Activated T-helper 1 cell treated with anti-CD3 and anti-CD28 coated beads, Interleukin-2, amount 50 U/mL, for 16 hours (primary cell): ENCODE measurements at places on chromosomes 2 and 18.

DNA sequence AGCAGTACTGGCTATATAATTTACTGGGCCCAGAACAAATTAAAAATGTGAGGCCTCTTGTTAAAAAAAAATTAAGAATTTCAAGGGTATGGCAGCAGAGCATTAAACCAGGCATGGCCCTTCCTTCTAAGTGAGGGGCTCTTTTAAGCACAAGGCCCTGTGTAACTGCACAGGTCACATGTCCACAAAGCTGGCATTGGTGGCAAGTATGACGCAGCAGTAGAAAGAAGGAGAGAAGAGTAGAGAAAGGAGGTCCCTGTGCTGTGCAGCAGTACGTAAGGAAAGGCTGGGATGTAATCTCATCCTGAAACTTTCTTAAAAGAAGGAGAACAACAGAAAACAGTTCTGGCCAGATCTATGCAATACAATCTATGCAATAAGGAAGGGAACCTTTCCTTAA lies 51.2 kb downstream of the MBD2 start:
- DNase-seq: no peak

GRCh38 chr2:53753041-53753440 lies 14.6 kb upstream of the CHAC2 start:
- no peak for DNase-seq

DNA sequence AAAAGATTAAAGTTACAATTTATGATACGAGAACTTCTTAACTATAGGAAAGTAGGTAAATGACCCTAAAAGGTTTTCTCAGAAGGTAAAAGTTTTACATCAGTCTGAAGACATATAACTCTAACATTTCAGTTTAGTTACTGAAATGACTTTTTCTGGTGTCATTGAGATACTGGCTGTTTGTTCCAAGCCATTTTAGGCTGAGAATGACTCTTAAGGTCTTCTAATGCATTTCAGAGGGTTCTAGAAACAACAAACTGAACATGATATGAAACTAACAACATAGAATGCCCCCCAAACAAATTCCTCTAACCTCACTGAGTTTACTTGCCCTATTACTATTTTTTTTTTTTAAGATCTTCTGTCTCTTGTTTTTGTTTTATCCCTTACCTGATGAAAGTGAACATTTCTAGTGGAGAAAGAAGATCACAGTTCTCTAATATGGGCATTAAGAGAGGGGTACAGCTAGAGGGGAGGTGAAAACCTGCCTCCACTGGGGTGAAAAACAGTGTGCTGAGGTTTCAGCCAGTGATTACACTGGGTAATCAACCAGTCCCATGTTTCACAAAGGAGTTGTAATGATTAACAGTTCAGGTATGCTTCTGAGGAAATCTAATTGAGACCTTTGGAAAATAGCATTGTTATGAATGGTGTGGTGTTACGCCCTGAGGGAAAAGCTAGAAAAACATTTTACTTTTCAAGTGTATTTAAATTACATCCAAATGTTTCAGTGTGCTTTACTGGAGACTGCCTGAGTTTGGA lies 11.2 kb downstream of the NABP1 start:
- DNase-seq: no peak

DNA sequence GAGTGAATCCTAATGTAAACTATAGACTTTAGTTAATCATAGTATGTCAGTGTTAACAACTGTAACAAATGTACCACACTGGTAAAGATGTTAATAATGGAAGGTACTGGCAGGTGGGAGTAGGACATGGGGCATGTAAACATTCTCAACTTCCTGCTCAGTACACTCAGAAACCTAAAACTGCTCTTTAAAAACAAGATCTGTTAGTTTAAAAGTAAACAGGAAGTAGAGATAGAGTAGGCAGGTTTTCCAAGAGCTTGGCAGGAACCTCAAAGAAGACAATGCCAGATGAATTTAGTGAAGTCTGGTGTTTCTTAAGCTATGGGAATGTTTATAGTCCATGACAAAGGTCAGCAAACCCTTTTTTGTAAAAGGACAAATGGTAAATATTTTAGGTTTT lies 46.6 kb downstream of the CCDC138 start:
- no peak for DNase-seq

DNA sequence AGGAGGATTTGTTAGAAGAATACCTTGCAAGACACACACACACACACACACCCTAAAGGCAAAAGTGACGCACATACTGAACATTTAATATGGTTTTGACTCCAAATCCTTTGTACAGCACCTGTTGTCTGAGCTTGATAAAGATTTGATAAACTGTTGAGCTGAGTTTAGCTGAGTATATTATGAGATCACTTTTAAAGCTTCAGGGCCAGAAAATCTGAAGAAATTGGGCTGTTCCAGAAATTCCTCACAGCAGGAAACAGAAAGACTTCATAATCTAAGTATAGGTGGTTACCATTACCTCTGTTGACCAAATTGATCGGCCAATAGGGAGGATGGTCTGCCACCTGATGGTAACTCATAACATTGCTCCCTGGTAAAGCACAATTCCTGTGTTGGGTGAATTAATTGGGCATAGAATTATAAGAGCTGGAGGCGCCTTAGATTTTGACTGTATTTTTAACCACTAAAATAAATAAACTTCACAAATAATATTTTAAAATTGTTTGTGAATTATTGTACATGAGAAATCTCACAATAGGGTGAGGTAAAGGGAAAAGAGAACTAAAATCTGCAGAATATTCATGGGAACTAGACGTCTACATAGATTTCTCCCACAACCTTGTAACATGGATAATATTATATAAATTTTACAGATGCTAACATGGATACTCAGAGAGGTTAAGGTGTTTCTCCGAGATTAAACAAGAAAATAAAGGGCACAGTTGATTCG lies 21.8 kb upstream of the RPIA start:
- no peak for DNase-seq

DNA sequence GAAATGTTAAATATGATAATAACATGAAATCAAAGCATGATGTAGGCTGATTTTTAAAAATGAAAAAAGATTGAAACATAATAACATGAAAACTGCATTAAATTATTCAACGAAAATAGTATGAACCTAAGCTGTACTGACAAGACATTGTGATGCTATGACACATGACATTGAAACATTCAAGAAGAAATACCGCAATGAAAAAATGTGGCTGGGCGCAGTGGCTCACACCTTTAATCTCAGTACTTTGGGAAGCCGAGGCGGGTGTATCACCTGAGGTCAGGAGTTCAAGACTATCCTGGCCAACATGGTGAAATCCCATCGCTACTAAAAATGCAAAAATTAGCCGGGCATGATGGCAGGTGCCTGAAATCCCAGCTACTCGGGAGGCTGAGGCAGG lies 14.6 kb downstream of the CXCR1 start:
- DNase-seq: no peak

DNA sequence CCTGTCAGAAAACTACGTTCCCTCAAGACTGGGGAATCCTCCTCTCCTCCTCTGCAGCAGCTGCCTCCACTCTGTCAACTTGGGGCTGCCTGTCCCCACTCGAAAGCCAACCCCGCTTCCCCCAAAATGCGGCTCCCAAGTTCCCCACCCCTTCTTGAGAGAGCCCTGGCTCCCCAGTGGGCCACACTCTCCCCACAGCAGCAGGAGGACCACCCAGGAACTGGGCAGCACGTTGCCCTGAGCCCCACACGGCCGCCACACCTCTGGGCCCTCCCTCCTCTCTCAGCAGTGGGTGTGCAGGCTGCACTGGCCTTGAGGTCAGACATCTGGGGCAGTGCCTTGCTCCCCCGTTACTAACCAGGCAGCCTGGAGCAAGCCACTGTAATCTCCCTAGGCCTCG lies 9.6 kb upstream of the TEX51 start:
- DNase-seq: no peak

DNA sequence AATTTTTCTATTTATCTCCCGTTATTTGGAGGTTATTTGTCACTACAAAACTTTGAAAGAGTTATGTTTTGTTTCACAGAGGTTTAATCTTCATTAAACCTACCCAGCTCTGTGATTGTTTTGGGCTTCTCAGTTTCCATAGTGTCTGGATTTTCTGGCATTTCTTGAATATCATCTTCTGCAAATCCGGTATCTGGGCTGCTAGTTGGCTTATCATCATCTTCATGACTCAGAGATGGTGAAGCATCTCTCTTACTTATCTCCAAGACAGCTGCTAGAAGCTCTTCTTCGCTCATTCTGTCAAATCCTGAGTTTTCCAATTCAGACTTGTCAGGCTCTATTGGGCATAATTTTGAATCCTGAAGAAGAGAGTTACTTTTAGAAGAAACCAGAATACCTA lies 55.6 kb downstream of the VIL1 start:
- no peak for DNase-seq

GRCh38 chr2:159030674-159031380 lies 62.4 kb downstream of the TANC1 start:
- DNase-seq: no peak

DNA sequence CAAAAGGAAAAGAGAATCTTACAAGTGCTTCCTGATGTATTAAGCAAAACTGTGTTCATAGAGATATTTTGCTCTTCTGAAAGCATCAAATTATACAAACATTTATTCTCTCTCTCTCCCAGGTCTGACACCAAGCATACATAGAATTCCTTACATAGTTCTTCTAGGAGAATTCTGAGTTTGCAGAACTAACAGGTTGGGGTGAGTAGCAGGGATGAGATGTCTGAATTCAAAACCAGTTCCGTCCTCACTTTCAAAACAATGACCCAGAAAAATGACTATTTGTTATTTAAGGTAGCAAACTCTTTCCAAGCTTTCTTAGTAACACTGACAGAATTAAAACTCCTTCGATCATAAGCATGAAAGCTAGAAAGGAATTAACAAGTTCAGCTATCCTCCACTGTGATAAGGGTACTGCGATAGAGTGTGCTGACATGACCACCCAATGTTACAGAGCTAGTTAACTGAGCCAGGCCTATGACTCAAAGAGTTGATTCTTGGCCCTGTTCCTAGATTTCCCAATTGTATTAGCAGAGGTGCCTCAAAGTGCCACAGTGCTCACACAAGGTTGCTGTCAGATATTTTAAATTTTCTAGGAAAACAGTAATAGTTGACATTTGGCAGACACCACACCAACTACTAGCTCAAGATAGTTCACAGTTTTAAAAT lies 85.8 kb upstream of the SETBP1 start:
- DNase-seq: no peak

GRCh38 chr2:67054728-67055127 lies 342.4 kb upstream of the ETAA1 start:
- no peak for DNase-seq

DNA sequence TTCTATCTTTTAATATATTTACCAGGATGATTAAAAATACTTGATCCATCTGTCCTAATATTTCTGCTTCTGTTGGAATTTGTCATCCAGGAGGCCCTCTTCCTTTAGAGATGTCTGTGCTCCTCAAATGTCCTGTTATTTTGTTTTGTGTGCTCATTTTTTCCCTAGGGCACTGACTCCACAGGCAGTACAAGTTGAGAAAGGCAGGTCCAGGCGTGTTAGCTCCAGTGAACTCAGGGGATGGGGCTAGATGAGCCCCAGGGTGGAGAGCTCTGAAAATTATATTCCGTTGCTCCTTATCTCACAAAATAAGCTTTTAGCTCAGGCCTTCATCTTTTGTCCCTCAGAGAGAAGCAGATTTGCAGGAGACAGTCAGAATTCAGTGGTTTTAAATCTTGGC lies 105.7 kb downstream of the SLC4A3 start:
- DNase-seq: no peak

GRCh38 chr2:222919841-222920526 lies 59.1 kb downstream of the ACSL3 start:
- DNase-seq: no peak

DNA sequence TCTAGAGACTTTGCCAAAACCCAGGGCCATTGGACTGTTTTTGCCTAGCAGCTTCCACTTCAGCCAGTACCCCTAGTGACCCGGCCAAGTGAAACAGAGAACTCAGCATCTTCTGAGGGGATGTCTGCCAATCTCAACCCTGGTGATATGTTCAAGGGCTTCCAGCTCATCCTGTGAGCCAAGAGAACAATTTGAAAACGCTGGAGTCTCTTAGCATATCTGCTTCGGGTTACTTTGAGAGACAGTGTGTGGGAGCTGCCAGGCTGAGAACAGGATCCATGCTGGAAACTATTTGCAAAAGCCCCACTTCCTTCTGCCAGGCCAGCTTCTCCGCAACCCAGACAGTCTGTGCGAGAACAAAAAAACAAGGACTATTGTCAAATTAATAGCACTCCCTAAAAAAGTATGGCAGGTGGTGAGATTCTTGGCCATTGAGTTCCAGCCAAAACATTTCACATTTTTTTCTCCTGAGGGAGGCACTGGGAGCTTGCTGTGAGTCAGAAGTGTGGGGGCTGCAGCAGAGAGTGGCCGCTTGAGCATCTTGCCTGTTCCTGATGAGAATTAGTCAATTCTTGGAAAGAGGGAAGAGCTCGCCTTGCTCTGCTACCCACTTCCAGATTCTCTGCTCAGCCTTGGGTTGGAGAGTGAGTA lies 395.6 kb upstream of the TRIB2 start:
- no peak for DNase-seq

DNA sequence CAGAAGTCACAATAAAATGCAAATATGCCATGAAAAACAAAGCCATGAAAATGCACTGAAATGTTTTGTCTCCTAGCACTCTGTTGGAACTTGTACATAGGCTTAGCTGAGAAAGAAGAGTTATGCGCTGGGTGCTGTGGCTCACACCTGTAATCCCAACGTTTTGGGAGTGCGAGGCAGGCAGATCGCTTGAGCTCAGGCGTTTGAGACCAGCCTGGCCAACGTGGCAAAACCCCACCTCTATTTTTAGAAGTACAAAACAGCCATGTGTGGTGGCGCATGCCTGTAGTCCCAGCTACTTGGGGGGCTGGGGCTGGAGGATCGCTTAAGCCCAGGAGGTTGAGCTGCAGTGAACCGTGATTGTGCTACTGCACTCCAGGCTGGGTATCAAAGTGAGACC lies 39.9 kb downstream of the IRS1 start:
- DNase-seq: no peak
